MG63 (cell line): ENCODE measurements at places on chromosomes 3 and 15. TPM values are rescaled to one million over a fixed set of nuclear protein-coding genes. Genes with fewer than 3 reads are reported as not detected.

GRCh38 chr3:57793737-57794187 lies 37.7 kb downstream of the SLMAP start:
- peak; percentile 6 for DNase-seq

- no peak for DNase-seq
Observed at GRCh38 chr15:57662802-57663201, 43.7 kb upstream of the POLR2M start.

DNA sequence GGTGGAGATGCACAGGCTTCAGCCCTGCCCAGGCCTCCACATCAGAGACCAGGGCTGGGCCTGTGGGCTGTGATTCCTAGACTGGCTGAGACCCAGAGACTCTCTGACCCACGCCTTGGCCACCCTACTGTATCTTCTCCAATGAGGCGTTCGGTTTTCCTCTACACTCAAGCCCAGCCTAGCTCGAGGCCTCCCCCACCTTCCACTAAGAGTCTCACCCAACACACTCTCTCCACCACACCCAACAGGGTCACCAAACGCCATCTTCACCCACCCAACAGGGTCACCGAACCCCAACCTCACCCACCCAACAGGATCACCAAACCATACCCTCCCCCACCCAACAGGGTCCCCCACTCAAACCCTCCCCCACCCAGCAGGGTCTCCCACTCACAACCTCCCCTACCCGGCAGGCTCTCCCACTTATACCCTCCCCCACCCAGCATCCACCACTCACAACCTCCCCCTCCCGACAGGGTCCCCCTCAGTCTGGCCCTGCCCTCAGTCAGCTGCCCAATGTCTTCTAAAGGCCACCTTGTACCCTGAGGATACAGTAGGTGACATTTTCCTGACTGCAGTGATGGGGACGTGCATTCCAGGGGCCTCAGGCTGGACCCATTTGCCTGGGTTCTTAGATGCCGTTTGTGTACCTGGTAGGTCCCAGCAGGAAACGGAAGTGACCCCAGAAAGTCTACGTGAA lies 20.4 kb downstream of the CFAP100 start:
- DNase-seq: no peak

Gene STT3B
- 74.7 and 123 TPM in 2 replicates for total RNA-seq

Gene RIOX2
- total RNA-seq: 72.3 and 76.2 TPM in 2 replicates

Gene FOXB1
- not detected in 2 replicates for total RNA-seq

DNA sequence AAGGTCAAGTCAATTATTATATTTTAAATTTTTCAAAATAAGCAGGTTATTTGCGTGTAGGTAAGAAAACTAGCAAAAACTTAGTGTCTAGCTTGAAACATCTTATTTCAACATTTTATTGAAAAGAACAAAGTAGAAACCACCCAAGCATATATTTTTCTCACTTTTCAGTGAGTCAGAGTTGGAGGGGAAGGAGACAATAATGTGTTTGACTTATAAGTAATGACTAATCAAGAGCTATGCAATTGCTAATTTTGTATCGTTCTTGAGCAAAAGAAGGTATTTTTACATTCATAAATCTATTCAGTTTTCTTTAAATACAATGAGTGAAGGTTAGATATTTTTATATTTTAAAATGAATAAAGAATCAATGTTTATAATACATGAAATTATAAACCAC lies 54.4 kb upstream of the P2RY1 start:
- no peak for DNase-seq

DNA sequence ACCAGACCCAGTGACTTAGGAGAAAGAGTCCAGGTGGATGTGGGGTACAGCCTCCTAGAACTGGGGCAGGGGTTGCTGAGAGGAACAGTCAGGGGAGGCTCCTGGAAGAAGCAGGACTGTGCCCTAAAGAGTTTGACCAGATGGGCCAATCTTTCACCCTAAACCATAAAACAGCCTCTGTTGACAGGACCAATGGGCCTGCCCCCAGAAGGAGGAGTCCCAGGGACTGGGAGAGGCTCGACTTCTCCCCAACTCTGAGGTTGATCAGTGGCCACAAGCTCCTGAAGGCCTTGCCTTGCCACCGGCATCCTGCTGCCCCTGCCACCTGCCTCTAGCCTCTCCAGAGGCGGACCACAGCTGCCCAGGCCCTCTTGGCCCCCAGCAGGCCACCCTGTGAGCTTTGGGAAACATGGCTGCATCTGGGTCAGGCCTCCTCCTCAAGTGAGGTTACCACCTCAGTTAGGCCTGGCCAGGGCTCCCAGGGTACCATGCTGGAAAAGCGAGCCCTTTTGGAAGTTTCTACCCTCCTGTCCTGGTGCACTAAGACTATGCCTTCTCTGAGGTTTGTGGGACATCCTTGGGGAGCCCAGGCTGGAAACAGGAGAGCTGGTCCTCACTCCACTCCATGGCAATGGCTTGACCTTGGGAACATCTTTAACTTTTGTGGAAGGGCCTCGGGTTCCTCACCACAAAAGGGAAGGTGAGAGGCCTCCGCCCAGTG lies 2.8 kb downstream of the VIPR1 start:
- DNase-seq: no peak

- DNase-seq: no peak
Observed at GRCh38 chr3:27325419-27325818, 43.8 kb downstream of the NEK10 start.

DNA sequence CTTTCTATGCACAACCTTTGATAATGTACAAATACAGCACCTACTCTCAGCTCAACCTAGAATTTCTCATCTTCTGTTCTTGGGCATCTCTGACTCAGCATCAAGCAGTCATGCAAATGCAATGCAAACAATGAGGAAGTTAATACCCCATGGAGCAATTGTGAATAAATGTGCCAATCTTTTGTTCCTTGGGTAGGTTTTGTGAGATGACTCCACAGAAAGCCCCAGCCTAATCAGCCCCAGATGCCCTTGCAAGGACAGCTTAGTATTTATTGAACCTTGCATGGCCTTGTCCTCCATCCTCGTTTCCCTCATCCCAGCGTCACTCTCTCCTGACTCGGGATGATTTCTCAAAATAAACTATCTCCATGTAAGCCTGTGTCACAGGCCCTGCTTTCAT lies 494.7 kb upstream of the NECTIN3 start:
- DNase-seq: peak; percentile 73

GRCh38 chr3:144350125-144350524 lies 378.5 kb downstream of the DIPK2A start:
- DNase-seq: no peak
